ENCODE measurements at places on chromosomes 2 and 18.

GRCh38 chr2:45190481-45190942 lies 181.3 kb upstream of the SIX2 start:
- no peaks in the 10 kb centered on the region for H3K4me1 ChIP-seq
- no peak overlapping the region for H3K4me3 ChIP-seq
- DNase-seq = no peak
- no peaks in the 10 kb centered on the region for H3K36me3 ChIP-seq
- H3K27me3 ChIP-seq = no peaks in the 10 kb centered on the region
- H3K27ac ChIP-seq = no peak overlapping the region

DNA sequence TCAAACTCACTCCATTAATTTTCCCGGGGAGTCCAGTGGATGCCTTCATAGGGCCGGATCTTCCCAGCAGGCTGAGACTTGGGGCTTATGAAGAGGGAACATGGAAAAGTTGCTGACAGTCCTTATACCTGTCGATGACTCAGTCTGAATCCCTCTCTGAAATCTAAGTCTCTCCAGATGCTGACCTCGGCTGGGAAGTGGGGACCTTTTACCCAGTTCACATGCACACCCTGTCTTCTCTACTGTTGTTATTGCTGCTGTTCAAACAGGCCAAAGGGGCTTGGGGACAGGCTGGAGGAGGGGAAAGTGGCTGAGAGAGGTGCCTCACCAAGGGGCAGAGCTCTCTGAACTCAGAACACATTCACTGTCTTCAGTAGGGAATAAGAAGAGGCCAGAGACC lies 4.1 kb upstream of the TNP1 start:
- H3K27ac ChIP-seq = no peak overlapping the region
- H3K36me3 ChIP-seq = no peaks in the 10 kb centered on the region
- no peaks in the 10 kb centered on the region for H3K4me1 ChIP-seq
- no peaks in the 10 kb centered on the region for H3K27me3 ChIP-seq

- no peaks in the 10 kb centered on the region for H3K27me3 ChIP-seq
- peaks cover 34% of the 10 kb centered on the region for H3K4me1 ChIP-seq
- peak overlapping the region; percentile 80 for H3K4me3 ChIP-seq
- peaks cover 8% of the 10 kb centered on the region for H3K36me3 ChIP-seq
- H3K27ac ChIP-seq = peak overlapping the region; percentile 82
- no peak for DNase-seq
Observed at GRCh38 chr2:157444641-157445040, 752 bp upstream of the CYTIP start.

DNA sequence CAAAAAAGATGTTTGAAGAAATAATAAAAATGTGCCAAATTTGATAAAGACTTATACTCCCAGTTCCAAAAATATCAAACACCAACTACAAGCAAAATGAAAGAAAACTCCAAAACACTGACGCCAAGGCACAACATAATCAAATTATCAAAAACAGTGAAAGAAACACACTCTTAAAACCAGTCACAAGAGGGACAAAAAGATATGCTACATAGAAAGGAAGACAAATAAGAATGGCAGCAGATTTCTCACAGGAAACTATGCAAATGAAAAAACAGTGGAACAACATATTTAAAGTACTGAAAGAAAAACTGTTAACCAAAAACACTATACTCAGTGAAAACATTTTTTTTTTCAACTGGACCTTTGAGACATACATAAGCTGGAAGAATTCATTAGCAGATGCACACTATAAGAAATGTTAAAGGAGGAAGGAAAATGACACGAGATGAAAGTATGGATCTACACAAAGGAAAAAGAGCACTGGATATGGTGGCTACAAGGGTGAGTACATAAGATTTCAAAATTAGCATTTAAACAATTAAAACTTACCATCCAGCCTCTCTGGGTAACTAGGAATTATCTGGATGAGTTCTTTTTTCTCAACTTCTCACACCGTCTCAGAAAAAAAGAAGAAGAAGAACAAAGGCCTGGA lies 94.0 kb upstream of the ACVR1C start:
- H3K4me1 ChIP-seq = no peaks in the 10 kb centered on the region
- H3K27me3 ChIP-seq = no peaks in the 10 kb centered on the region
- H3K4me3 ChIP-seq = no peak overlapping the region
- H3K27ac ChIP-seq = no peak overlapping the region

- no peaks in the 10 kb centered on the region for H3K4me1 ChIP-seq
- no peaks in the 10 kb centered on the region for H3K36me3 ChIP-seq
- peaks cover 4% of the 10 kb centered on the region for H3K27me3 ChIP-seq
- no peak overlapping the region for H3K27ac ChIP-seq
- no peak for DNase-seq
- no peak overlapping the region for H3K4me3 ChIP-seq
Observed at GRCh38 chr2:96423291-96423690, 81.9 kb downstream of the NEURL3 start.
